Glomerular endothelial cell (primary cell): ENCODE measurements at places on chromosomes 5 and 9. TPM values are rescaled to one million over a fixed set of nuclear protein-coding genes. Genes with fewer than 3 reads are reported as not detected.

- no peak for DNase-seq
Measured at GRCh38 chr5:145953202-145953601, 16.8 kb downstream of the SH3RF2 start.

Gene PRRX2
- 1.4 TPM in 1 of 2 replicates, not detected in the other for total RNA-seq

- DNase-seq = no peak
Measured at GRCh38 chr5:55241746-55242145, 8.3 kb upstream of the CCNO start.

- DNase-seq = no peak
Measured at GRCh38 chr9:88344013-88344412, 44.2 kb upstream of the SPIN1 start.

DNA sequence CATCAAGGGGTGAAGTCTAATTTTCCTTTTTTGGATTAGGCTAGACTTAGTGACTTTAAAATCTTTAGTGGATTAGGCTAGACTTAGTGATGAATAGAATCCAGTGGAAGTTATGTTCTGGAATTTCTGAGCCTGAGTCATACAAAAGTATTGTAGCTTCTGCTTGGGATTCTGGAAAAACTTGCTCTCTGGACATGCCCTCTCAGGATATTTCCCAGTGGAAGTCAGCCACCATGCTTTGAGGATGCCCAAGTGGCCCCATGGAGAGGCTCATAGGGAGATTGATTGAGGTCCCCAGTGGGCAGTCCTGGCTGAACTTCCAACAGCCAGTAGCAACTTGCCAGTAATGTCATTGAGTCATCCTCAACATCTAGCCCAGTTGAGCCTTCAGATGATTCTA is 112.4 kb upstream of the PRLR start:
- DNase-seq = no peak

GRCh38 chr5:1317921-1318565 is 23.2 kb upstream of the TERT start:
- no peak for DNase-seq

- DNase-seq = no peak
Measured at GRCh38 chr9:126842977-126843799, 17.3 kb upstream of the ZBTB34 start.

Gene NEUROG1
- total RNA-seq = not detected in 2 replicates

Gene AGXT2
- total RNA-seq = not detected in 2 replicates

- DNase-seq = no peak
Measured at GRCh38 chr9:72997387-72997995, 44.6 kb upstream of the ALDH1A1 start.

DNA sequence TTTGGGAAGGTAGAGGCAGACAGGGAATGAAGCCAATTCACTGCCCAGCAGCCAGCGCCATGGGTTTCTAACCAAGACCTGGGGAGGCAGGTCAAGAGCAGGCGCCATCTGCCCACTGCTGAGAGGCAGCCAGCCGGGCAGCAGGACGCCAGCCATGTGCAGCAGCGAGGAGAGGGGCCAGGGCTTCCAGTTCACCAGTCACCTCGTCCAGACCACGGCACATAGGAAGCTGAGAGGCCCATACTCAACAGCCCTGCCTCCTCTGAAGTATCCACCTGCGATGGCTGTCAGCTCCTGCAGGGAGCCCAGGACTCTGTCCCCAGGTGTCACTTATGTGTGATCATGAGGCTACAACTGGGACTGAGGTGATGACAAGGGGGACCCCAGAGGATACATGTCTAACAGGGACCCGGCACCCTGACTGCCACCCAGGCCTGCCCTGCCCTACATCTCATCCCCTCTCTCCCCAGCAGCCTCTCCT is 30.1 kb downstream of the IPPK start:
- no peak for DNase-seq

GRCh38 chr9:131160416-131161112 is 35.2 kb downstream of the NUP214 start:
- no peak for DNase-seq

- DNase-seq = no peak
Measured at GRCh38 chr5:124210111-124210910, 536.1 kb downstream of the ZNF608 start.

Gene PAEP
- total RNA-seq = not detected in 2 replicates

Gene TNFSF8
- not detected in 2 replicates for total RNA-seq

DNA sequence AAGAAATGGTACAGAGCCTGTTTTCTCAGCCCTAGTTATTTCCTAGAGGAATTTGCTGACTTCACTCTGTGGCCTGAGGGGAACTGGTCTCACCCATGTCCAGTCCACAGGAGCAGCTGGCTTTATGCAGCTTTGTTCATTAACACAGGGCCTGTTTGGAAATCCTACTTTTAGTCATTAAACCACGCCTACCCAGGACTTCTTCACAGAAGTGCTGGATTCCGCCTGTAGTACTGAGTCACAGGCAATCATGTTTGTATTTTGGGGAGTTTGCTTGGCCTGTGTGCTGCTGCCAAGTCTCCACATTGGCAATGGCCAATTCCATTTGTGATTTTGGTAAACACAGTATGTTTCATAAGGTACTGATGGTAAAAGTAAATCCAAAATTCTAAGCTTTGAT is 52.8 kb downstream of the CTNND2 start:
- DNase-seq = no peak

- DNase-seq = no peak
Measured at GRCh38 chr5:109100971-109101370, 308.8 kb downstream of the PJA2 start.

DNA sequence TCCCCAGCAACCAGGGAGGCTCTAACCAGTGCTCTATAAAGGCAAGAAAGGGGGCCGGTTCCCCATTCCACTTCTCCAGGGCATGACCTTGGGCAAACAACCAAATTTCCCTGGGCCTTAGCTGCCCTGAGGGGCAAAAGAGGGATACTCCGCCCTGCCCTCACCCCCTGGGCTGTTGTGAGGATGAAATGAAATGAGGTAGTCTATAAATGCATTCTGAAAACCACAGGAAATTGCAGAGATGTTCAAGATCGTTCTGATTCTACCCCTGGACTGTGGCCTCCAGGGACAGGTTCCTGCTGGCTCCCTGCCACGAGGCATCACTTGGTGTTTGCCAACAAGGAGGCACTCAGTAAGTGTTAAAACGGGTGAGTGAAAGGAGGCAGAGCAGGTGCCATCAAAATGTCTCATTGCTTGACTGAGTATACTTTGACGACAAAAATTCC is 5.7 kb downstream of the RAPGEF1 start:
- DNase-seq = no peak

- no peak for DNase-seq
Measured at GRCh38 chr5:93378073-93378472, 202.9 kb downstream of the NR2F1-AS1 start.

- no peak for DNase-seq
Measured at GRCh38 chr9:127694890-127695720, 11.7 kb upstream of the CFAP157 start.

DNA sequence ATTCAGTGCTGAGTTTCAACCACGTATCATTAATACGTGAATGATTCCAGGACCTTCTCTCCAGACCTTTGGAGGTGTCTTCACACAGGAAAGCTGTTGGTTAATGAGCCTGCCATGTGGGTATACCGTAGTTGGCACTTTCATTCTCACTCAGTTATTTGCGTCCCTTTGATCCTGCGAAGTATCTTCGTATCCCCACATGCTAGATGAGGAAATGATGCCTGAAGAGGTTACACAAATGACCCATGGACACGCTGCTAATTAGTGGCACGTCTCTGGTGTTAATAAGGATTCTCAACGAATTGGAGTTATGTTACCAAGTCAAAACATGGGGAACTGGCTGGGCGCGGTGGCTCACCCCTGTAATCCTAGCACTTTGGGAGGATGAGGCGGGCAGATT is 65.7 kb upstream of the GNE start:
- DNase-seq = no peak

Gene FAF2
- total RNA-seq = 38.4 and 44.9 TPM in 2 replicates

Gene SLC46A2
- not detected in 2 replicates for total RNA-seq

GRCh38 chr5:432201-432927 is 10.6 kb upstream of the EXOC3 start:
- DNase-seq = no peak

DNA sequence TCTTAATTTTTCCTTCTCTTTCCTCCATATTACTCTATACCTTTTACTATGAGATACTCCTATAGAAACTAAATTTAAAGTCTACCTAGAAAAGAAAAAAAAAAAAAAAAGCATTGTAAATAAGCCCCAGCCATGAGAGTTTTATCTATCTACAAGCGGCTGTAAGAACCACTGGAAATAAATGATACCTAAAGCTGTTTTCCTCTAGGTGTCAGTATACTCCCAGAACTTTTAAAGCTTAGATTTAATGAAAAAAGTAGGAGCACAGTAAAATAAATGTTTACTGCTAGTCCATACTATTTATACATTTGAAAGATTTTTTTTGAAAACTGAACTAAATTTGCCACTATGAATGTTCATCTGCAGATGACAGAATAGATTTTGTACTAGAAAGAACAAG is 26.2 kb downstream of the TYRP1 start:
- DNase-seq = no peak

GRCh38 chr9:118325757-118326156 is 621.6 kb downstream of the TLR4 start:
- DNase-seq = no peak

Gene FOXI1
- total RNA-seq = not detected in 2 replicates

GRCh38 chr5:142295084-142295758 is 29.6 kb downstream of the SPRY4 start:
- peak; percentile 64 for DNase-seq

- DNase-seq = no peak
Measured at GRCh38 chr9:34929506-34930102, 28.5 kb upstream of the PHF24 start.

- no peak for DNase-seq
Measured at GRCh38 chr9:137784641-137785513, 92.7 kb upstream of the CACNA1B start.

Gene IQGAP2
- total RNA-seq = 2.8 and 3.6 TPM in 2 replicates

DNA sequence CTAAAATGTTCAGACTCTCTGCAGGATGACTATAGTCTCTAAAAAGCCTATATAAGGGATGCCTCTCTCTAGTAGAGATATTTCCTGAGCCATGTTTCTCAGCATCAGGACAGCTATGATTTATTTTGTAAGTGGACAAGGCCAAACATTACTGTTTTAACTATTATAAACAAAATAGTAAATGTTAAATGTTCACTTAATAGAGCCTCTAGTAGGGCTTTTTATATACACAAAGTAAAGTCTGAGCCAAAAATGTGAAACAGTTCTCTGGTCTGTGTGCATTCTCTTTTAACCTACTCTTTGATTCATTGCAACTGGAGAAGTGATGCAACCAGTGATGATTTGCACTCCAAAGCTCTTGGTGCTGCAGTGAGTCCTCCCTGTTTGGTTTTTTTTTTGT is 220.5 kb downstream of the GDNF start:
- DNase-seq = no peak

Gene FAXDC2
- 7.8 and 8.9 TPM in 2 replicates for total RNA-seq

- peak; percentile 99 for DNase-seq
Measured at GRCh38 chr9:114779352-114779845, 26.4 kb downstream of the TNFSF15 start.

GRCh38 chr5:173327084-173327947 is 898 bp downstream of the STC2 start:
- no peak for DNase-seq

DNA sequence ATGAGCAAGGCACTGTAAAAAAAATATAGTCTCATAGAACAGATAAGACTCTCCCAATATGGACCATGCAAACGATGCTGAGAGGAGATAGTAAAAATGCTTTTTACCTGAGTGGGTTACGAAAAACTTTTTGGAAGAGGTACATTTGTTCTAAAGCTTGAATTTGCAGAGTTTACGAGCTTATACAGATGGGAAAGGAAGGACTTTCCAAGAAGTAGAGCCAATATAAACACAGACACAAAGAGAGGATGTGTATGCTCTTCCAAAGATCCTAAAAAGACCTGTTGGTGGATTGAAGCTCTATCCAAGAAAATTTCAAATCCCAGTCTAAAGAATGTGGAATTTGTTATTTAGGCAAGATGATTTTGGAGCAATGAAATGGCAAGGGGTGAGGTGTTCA is 127.1 kb upstream of the SLCO6A1 start:
- DNase-seq = no peak

DNA sequence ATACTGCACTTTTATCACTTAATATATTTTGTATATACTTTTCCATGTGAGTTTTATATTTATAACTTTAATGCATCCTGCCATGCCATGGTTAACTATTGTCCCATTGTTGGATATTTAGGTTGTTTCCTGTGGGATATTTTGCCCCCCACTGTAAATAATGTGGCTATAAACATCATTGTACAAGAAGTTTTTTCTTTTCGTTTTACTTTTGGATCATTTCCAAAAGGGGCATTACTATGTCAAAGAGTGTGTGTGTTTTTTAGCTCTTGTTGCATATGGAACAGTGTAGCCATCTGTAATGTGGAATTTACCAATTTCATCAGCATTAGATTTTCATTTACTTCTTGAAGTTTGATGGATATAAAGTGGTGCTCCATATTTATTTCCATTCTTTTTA is 13.3 kb downstream of the ITGA2 start:
- no peak for DNase-seq

GRCh38 chr5:97225222-97225621 is 42.2 kb upstream of the RIOK2 start:
- no peak for DNase-seq

DNA sequence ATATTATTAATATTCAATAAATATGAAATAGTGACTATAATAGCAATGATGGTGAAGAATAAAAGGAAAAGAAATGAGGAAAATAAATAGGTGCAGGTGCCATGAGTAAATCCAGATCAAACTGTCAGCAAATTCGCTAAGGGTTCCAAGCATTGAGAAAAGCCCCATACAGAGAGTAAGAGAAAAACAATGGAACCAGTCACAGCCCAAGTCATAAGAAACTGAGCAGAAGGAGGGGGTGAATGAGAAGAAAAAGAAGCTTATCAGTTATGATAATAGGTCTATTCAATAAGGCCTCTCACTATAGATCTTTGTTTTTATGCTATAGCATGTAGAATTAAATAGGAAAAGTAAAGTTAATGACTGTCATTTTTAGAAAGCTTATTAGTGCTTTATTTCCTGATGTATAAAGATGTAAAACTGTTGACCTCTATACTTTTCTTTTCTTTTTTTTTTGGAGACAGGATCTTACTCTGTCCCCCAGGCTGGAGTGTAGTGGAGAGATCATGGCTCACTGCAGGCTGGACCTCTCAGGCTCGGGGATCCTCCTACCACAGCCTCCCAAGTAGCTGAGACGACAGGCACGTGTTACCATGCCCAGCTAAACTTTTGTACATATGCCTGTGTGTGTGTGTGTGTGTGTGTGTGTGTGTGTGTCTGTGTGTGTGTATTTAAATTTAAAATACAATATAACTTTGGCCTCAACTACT is 72.4 kb downstream of the FYB1 start:
- DNase-seq = no peak

Gene DHFR
- 6.8 and 18.0 TPM in 2 replicates for total RNA-seq
